ENCODE measurements at places on chromosomes 16 and 17. TPM values are rescaled to one million over a fixed set of nuclear protein-coding genes. Genes with fewer than 3 reads are reported as not detected.

The SLFN13 gene
- 10.1 TPM for total RNA-seq

The CCL5 gene
- not detected for total RNA-seq

The DPEP2 gene
- not detected for total RNA-seq

- DNase-seq, result no peak
Observed at GRCh38 chr16:74936902-74937560, 47.9 kb downstream of the WDR59 start.

GRCh38 chr16:85055493-85056210 lies 28.1 kb downstream of the KIAA0513 start:
- DNase-seq, result no peak

All from H9 (cell line).